Erythroblast (primary cell): ENCODE measurements at places on chromosomes 16 and 17.
A peak's percentile ranks its signal among the peaks of the same experiment; 100 is the strongest.

- DNase-seq = no peak
Observed at GRCh38 chr16:57283214-57283958, 1.1 kb downstream of the PLLP start.

DNA sequence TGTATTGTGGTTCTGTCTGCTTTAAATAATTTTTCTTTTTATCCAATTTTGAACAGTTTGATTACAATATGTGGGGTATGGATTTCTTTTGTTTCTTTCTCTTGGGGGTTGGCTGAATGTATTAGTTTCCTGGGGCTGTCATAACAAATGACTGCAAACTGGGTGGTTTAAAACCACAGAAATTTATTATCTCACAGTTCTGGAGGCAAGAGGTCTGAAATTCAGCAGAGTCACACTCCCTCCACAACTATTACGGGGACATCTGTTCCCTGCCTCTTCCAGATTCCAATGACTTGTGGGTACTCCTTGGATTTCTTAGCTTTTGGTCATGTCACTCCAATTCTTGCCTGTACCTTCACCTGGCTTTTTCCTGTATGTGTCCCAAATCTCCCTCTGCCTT lies 23.7 kb downstream of the COX11 start:
- DNase-seq = no peak

DNA sequence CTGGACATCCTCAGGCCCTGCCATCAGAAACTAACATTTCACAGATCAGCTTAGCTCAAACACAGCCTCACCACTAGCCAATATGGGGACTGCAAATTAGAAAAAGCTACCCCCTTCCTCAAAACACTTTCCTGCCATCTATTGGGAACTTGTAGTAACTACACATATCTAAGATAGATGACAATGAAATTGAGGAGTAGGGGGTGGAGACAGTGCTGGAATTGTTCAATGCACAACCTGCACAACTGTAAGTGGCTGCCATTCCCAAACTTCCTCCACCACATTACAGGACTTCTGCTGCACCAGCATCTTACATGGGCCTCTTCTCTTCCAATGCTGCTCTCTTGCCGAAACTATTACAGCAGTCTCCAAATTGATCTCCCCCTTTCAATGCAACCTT lies 21.9 kb downstream of the AIPL1 start:
- DNase-seq = peak; percentile 9

GRCh38 chr17:38333635-38334295 lies 10.0 kb downstream of the GPR179 start:
- DNase-seq = peak; percentile 50

DNA sequence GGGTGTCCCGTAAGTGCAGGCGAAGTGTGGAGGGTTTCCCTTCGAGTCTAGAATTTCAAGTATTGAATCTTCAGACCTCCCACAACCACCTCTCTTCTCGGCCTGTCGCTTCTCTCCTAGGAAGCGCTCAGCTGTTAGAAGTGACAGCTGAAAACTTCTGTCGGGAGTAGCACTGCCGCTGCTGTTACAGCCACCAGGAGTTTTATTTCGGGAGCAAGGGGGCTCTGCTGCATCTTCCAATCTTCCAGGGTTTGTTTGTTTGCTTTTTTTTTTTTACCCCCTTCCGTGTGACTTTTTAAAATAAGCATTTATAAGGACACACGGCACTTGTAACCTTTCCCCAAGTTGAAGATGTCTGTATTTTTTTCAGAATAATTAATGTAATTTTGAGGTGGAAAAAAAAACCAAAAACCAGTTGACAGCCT lies 767 bp downstream of the RPS6KB1 start:
- DNase-seq = no peak

DNA sequence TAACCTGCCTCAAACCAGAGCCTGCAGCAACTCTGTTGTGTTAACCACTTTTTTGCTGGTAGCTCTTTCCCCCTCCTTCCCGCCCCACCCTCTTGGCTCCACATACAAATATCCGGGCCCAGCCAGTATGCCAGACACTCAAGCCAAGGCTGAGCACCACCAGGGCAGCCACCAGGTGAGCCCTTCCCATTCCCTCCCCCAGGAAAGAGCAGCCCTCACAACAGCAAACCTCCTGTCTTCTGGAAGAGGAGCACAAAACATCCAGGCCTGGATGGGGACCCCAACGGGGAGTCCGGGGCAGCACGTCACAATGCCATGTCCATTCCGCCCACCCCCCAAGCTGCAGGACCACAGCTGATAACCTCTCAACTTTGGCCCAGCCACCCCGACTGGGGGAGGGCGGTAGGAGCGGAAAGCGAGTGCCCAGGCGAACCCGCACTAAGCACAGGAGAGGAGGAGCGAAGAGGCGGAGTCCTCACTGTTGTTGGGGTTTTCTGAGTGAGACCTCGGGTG lies 757 bp downstream of the ORMDL3 start:
- peak; percentile 76 for DNase-seq

DNA sequence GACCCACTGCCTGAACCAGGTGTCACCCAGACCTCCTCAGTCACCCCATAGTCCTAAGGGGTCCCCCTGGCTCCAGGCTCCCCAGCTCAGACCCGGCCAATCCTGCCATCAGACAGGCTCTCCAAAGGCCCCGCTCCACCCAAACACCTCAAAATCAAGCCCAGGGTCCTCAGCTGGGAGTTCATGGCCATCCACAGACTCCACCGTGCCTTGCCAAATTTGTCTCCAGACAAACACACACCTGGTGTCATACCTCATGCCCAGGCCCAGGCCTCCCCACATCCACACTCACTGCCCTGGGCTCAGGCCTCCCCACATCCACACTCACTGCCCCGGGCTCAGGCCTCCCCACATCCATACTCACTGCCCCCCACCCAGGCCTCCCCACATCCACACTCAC lies 12.5 kb downstream of the RPH3AL start:
- no peak for DNase-seq

DNA sequence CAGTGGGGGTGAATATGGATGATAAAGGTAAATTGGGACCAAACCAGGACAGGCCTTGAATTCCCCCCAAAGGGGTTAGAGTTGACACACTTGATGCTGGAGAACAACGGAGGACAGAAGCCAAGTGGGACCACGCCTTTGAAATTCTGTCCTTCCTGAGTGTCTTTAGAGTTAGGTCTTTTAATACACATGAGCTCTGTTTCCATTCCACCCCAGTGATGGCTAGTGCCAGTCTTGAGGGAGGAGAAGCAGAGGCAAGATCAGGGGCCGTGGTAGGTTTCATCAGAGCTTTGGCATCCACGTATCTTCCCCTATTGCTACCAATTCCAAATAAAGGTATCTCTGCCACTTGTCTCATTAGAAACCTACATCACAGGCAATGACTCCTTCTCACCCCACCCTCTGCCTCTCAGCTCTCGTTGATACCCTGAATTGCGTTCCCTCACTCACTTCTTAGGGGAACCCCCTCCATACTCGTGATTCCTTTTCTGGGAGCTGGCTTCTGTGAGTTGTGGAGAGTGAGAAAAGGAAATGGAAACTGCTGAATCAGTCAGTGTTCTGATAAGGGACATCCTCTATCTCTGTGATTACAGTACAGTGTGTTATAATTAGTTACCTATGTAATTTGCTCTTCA lies 2.4 kb upstream of the CCL3L1 start:
- no peak for DNase-seq

DNA sequence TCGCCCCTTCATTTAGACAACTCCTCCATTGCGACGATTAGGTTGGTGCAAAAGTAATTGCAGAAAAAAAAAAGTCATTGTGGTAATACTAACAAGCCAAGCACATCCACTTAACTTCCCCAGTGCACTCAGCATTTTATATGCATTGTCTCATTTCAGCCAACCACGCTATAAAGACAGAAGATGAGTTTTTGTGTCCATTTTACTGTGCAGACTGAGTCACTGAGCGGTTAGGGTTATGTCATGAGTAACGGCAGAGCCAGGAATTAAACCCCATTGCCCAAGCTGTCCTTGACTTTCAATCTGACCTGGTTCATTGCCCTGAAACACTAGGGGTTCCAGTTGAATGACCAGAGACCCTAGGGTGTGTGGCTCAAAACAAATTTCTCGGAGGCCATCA lies 218.7 kb downstream of the XYLT1 start:
- DNase-seq = no peak

DNA sequence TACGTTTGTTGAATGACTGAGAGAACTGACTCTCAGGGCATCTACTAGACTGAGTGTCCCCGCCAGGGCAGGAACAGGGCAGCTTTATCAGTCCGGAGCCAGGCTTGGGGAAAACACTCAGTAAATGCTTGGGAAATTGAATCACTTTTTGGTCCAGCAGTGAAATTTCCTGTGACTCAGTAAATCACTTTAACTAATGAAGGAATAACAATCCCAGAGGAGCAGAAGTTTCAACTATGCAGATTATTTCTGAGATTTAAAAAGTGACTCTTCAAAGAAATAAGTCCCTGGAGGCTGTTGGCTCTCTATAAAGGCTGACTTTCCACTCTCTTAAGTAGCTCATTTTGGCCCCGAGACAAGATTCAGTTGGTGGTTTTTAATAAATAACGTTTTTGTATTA lies 101.8 kb downstream of the FOXL1 start:
- no peak for DNase-seq

GRCh38 chr16:54750249-54750648 lies 180.4 kb upstream of the IRX5 start:
- DNase-seq = no peak
